Kidney (tissue), 22 donors: ENCODE measurements at places on chromosomes 6 and 20.

DNA sequence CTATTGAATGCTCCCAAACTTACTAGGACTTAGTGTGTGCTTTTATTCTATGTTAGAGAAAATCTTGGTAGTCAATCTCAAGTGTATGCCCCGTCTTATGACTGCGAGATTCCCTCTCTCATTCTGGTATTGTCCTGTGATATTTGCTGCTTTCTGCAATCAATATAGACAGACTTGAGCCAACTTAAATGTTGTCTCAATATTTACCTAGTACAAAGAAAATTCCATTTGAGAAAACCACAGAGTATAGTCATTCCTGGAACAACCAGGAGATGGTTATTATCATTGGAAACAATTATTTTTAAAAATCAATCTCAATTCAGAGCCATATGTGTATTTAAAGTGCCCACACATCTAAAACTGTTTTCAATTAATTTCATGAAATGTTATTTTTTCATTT lies 330.0 kb downstream of the NRN1 start:
- no peak for DNase-seq

GRCh38 chr20:652615-653109 lies 338 bp downstream of the SRXN1 start:
- DNase-seq, result peak; percentile 79

DNA sequence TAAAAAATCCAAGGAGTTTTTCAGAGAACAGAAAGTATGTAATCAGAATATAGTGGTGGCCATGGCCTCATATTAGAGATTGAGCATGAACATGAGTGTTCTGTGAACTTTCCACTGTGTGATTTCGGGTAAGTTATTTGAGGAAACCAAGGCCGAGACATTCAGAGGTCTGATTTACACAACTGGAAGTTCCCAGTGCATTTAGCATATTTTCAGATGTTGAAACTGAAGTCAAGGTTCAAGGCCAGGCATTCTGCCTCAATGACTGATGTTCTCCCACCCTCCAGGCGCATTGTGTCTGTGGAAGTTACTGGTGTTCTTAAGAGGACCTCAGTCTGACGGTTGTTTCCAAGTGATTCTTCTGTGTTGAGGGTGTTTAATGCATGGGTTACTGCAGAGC lies 26.2 kb downstream of the RNF144B start:
- no peak for DNase-seq

DNA sequence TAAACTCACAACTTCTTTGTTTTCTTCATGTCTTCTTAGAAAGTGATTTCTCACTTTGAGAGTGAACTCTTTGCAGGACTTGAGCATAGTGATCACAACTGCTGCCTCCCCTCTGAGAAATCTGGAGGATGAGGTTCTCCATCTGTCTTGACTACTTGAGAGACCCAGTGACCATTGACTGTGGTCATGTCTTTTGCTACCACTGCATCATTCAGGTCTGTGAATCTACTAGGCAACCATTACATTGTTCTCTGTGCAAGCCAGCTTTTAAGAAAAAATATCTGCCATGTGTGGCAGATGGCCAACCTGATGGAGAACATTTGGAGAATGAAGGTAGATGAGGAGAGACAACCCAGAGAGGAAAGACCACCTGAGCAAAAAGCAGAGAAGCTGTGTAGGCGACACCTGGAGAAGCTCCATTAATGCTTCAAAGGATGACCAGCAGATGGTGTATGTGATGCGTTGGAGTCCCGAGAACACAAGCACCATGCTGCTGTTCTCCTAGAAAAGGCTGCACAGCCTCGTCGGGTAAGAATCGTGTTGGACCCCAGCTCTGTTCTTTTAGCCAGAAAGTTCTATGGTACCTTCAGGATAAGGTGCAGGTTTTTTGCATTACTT lies 25.1 kb upstream of the TRIM26 start:
- DNase-seq, result no peak

GRCh38 chr20:51650685-51651134 lies 108.2 kb upstream of the NFATC2 start:
- DNase-seq, result no peak

DNA sequence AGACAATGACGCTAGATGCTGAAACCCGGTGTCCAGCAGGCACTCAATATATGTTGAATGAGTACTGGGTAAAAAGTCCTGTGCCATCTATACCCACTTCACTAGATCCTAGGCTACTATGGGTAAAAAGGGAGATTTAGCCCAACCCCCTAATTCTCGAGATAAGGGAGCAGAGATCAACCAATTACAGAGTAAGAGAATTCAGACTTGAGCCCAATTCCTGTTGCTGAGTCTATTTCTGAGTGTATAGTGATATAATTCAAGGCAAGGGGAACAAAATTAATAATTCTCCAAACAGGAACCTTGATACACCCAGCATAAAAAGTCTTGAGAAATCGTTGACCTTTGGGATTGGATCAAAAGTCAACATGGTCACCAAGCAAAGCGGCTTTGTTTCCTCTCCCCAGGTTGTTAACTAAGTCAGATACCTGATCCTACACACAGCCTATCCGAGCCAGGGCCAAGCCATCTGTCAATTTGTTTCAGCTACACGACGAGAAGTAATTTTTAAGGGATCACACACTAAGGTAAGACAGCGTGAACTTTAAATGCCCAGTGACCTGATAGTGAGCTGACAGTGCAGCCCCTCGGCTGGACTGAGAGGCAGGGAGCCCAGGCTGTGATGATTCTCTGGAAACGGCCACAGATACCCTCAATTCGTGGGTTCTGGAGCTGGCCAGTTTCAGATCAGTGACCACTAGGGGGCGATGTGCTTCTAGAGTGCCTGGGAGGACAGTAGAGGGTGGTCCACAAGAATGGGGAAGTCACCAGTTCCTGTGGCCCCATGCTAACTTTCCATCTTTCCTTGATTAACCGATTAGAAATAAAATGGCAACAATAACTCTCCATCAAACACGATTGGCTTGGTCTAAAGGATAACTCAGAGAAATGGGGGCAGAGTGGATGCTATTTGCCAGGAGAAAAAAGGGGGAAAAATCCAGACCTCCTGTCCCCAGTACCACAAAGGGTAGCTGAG lies 46.2 kb downstream of the SLC22A23 start:
- DNase-seq, result peak; percentile 70

- DNase-seq, result no peak
These were observed 15.4 kb downstream of the PNISR start for GRCh38 chr6:99409672-99410071.

- DNase-seq, result peak; percentile 89
These were observed 1.5 kb downstream of the COL12A1 start for GRCh38 chr6:75204217-75204958.

- DNase-seq, result no peak
These were observed 13.4 kb downstream of the NAPB start for GRCh38 chr20:23407781-23408464.

DNA sequence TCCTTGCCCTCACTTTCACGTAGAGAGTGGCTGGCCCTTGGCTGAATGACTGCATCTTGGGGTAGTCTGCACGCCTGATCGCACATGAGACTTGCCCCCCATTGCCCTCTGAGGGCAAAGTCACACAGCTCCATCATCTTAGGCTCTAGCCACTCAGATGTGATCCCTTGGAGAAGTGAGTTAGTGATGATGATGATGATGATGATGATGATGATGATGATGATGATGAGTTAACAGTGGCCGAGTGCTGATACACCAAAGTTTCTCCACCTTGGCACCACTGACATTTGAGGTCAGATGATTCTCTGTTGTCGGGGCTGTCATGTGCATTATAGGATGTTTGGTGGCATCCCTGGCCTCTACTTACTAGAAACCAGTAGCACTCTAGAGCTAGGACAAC lies 84.0 kb downstream of the PREX1 start:
- DNase-seq, result no peak

DNA sequence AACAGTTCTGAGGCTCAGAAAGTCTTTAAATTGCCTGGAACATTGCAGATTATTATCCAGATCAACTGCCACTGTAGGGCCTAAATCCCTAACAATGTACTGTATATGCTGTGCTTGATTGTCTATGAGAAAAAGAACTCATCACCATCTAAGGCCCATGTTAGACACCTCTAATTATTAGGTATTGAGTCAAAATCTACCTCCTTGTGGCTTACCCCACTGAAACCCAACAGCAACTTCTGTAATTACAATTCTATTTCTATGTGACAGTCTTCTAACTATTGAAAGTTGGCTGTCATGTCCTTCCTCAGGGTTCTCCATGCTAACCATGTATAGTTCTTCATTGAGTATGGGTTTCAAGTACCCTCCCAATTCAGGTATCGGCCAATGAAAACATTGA lies 13.9 kb downstream of the MCM9 start:
- no peak for DNase-seq

DNA sequence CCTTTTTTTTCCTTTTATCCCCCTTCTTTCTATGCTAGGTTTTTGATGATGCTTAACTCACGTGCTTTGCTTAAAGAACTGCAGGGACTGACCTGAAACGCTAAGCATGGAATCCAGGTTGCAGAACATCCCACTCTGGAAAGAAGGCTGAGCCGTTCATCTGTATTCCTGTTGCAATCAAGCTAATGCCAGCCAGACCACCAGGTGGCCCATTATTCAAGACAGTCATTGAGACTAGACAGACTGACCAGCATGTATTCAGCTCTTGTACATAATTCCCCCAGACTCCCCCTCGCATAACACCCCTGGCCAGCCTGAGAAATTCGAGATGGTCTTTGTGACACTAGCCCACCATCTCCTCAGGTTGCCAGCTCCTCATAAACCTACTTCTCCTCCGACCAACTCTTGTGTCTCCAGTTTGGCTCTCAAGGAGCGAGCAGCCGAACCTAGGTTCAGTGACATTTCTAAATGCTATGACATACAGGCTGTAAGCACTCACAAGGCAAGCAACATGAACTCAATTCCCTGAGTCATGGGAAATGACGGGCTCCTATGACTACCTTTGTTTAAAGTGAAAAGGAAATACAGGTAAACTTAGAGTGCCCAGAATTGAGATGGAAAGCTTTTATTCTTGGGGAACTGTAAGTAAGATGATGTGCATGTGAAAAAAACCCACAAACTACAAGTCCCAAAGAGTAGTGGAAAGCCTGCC lies 309.3 kb upstream of the CDYL start:
- DNase-seq, result no peak

DNA sequence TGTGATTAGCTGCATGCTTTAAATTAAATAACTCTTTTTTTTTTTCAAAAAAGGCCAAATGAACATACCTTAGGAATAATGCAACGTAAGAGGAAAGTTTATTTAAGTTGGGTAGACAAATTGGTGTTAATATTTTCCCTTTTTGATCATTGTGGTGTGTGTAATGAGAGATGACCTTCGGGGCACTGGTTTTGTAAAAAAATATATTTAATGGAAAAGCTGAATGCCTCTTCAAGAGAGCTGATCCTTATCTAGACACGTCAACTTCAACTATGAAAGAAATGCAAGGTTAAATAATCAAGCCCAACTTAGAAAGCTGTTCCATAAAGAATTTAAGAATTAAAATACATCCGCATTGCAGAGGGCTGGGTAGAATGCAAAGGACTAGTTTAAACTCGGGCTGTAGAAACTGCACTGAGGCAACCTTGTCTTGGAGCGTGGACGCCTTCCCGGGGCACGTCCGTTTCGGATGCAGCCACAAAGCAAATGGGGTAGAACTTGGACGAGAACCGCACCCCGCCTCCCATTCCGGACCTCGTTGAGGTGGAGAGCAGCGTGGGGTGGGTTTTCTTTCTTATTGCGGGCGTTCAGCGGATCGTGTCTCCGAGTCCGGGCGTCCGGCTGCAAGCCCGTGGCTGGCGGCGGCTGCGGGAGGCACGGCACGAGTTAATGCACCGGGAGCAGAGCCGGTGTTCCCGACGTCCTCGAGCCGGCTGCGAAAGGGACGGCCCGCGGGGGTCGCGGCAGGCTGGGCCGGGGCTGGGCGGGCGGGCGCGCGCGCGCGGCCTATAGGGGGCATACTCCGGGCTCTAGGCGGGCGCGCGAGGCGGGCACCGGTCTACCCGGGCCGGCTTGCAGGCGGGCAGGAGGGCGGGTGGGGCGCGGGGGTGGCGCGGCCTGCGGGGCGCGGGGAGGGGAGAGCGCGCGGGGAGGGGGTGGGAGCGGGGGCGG lies 1.9 kb downstream of the JARID2 start:
- peak; percentile 81 for DNase-seq

DNA sequence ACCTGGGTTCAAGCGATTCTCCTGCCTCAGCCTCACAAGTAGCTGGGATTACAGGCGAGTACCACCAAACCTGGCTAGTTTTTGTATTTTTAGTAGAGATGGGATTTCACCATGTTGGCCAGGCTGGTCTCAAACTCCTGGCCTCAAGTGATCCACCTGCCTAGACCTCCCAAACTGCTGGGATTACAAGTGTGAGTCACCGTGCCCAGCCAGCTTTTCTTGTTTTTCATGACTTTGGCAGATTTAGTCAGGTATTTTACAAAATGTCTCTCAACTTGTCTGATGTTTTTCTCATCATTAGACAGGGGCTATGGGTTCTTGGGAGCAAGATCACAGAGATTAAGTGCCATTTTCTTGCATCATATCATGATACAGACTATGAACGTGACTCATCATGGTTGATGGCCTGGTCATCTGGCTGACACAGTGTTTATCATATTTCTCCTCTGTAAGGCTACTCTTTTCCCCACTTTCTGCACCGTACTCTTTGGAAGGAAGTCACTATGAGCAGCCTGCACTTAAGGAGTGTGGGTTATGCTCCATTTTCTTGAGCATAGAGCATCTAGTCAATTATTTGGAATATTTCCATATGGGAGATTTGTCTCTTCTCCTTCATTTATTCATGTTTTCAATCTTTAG lies 67.8 kb downstream of the RNF182 start:
- no peak for DNase-seq

GRCh38 chr6:54188846-54189245 lies 77.6 kb downstream of the MLIP start:
- DNase-seq, result no peak

DNA sequence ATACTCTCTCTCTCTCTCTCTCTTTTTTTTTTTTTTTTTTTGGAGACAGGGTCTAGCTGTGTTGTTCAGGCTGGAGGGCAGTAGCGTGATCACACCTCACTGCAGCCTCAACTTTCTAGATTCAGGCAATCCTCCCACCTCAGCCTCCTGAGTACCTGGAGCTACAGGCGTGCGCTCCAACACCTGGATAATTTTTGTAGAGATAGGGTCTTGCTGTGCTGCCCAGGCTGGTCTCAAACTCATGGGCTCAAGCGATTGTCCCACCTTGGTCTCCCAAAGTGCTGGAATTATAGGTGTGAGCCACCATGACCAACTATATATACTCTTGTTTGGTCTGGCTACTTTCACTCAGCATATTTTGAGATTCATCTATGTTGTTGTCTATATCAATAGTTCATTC lies 154.9 kb downstream of the ZFAND3 start:
- no peak for DNase-seq

GRCh38 chr6:105279463-105279862 lies 99.6 kb upstream of the POPDC3 start:
- no peak for DNase-seq

- no peak for DNase-seq
These were observed 56.5 kb upstream of the SIRPA start for GRCh38 chr20:1838556-1839279.

- peak; percentile 69 for DNase-seq
These were observed 17.0 kb downstream of the CRISP1 start for GRCh38 chr6:49849213-49849907.

GRCh38 chr6:148249160-148249559 lies 93.5 kb upstream of the SASH1 start:
- no peak for DNase-seq
